Calu3 (cell line): ENCODE measurements at places on chromosomes 3 and 15.

DNA sequence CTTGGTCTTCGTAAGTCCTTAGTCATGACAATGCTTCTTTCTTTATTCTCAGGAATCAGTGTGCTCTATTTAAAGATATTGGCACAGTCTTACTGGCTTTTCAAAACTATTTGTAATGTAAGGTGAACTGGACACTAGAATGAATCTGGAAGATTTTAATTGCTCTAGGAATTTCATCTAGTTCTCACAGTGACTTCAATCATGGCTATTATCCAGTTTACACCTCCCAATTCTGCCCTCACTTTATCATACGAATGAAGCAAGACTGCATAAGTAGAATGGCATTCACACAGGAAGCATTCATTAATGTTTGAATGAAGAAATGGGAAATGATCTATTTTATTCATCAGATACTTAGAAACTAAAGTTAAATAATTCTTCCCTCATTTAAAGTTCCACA, 26.7 kb upstream of the DRD3 start:
- no peak for DNase-seq

DNA sequence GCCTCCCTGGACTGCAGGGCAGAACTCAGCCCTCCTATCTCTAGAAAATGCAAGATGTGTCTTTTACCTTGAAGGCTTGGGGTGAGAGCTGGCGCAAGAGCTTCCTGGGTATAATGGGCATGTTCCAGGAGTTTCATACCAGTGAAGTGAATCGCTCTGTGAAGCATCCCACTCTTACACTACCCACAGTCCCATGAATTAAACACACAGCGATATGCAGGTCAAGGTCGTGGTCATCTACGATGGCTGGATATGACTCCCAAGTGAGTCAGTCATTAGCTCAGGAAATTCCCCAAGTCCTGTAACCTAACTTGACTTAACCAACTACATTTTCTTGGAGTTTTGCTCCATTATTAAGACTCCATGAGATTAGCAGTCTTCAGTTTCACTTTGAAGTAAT, 439.7 kb downstream of the NTRK3 start:
- no peak for DNase-seq

DNA sequence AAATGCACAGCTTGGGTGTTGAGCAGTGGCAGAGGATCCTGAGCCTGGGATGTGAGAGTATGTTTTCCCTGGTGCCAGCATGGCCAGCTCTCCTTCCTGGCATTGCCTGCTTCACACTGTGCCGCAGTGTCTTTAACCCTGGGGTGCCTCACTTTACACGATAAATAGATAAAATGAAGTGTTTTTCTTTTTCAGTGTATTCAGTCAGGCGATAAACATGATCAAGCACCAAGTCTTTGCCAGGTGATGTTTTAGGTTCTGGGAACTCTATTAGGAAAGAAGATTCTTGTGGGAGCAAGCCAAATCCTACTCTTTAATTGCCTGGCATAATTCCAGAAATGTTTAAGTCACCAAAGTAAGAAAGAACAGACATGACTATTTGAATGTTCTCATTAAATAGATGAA, 14.0 kb downstream of the ABHD6 start:
- no peak for DNase-seq

DNA sequence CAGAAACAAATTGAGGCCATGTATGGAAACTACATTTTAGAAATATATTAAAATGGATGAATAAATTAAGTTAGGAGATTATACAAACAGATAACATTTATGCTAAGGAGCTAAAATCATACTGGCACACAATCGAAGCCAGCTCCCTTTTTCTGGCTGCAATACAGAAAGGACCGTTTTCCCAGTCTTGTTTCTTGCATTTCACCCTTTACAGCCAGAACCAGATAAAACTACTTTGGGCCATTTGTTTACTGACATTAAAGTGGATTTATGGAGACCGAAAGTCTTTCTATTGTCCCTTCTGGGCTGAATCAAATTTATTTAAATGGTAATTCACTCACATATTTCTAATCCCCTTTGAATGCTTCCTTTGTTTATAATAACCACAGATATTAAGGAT, 50.1 kb upstream of the CNTN3 start:
- no peak for DNase-seq
